Stimulated activated memory B cell treated with anti-CD40 and anti-IgM and Interleukin-4, amounts not matched to agents 10 μg/mL and 1 μg/mL and 100 μg/mL, for 72 hours (primary cell): ENCODE measurements at places on chromosomes 11 and 22.

GRCh38 chr11:47005441-47005840 lies 68.9 kb downstream of the CSTPP1 start:
- no peak for ATAC-seq

- no peak for ATAC-seq
These were observed 113.0 kb downstream of the SYT9 start for GRCh38 chr11:7364660-7365059.

DNA sequence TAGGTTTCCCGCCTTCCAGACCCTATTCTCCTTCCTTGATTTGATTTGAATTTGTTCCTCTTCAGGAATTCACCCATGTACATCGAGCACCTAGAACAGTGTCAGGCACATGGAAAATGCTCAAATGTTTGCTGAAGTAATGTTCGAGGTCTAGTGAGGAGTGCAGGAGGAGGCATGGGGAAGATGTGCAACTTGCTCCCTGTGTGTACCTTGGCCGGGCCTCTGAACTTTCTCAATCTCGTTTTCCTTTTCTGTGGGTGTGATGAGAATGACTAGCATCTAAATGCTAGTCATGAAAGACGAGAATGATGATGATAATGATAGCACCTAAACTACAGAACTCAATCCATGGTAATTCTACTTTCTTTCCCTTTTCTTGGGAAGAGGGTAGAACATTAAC lies 279.1 kb upstream of the PLET1 start:
- no peak for ATAC-seq

DNA sequence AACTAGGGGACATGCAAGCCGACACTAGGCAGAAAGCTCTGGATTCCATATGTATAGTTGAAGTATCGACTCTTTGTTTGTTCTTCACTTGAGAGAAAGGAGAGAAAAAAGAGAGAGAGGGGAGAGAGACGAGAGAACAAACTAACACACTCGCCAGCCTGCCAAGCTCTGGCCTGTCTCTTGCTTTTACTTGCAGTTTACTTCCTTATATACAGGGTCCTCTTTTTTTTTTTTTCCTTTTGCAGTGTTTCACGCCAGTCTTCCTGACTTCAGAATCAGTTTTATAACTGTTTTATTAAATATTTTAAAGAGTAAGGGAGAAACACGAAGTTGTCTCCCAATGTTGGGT lies 19.9 kb downstream of the TEAD1 start:
- ATAC-seq: no peak

DNA sequence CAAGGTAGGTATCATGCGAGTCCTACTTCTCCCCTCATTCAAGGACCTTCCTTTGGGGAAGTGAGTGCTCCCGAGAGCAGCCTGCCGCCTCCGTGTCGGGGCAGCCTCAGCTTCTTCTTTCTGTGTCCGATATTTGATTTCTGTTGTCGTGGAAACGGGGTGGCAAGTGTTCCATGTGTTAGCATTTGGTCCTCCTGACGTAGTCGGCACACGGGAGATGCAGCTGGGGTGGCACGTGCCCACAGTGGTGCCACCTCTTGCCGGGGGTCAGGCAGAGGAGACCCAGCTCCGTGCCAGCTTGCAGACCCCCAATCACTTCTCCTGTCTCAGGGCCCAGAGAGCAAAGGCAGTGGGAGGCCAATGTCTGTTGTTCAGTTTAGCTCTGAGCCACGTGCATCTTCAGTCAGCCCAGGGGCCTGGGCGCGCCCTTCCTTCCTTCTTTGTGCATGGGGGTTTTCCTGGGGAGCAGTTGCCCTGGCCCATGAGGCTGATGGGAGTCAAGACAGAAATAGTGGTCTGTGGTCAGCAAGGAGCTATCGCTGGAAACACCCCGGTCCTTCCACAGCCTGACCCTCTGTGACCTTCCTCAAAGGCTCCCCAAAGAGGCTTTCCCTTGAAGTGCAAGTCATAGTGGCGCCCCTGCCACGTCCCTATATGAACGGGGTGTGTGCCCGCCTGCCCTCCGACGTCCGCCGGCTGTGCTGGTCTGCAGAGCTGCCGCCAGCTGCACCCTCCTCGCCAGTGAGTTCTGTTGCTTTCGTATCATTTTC lies 44.5 kb downstream of the PARVB start:
- ATAC-seq: peak; percentile 86
